H4 (cell line): ENCODE measurements at places on chromosomes 1 and 21. TPM values are rescaled to one million over a fixed set of nuclear protein-coding genes. Genes with fewer than 3 reads are reported as not detected.

DNA sequence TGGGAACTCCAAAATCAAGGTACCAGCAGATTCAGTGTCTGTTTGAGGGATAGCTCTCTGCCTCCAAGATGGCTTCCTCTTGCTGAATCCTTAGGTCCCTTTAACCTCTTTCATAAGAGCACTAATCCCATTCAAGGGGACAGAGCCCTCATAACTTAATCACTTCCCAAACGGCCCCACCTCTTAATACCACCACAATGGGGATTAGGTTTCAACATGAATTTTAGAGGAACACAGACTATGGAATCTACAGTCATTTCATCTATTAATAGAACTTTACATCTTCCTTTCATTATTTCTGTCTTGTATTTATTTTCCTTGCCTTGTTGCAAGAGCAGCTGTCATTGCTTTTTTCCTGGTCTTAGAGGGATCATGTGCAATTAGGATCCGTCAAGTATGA, 30.3 kb downstream of the HOOK1 start:
- no peak for DNase-seq

DNA sequence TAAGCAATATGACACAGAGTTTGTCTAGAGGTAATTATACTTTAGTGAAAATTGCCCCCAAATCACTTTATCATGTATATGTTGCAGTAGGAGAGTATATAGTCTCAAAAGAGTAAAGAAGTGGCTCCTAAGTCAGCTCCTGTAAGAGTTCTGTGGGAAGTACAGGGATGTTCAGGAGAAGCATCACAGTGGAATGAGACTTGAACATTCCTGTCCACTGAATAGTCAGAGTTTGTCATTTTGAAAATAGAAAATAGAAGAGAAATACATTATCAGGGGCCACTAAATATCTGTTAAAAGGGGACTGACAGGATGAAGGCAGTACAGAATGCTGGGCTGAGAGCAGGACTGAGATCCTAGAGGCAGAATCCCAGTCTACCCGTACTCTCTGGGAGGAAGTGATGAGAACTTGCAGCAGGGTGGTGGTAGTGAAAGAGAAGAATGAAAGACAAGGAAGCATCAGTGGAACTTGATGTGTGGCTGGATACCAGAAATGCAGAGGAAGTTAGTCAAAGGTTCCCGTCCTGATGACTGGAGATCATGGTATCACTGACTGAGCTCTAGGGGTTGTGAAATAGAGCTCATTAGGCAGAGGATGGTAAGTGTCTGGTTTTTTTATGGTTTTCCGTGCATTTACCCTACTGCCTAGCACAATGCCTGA, 153.4 kb downstream of the FMN2 start:
- DNase-seq: no peak

- no peak for DNase-seq
These were observed 35.8 kb upstream of the RUNX1 start for GRCh38 chr21:35084869-35085268.

DNA sequence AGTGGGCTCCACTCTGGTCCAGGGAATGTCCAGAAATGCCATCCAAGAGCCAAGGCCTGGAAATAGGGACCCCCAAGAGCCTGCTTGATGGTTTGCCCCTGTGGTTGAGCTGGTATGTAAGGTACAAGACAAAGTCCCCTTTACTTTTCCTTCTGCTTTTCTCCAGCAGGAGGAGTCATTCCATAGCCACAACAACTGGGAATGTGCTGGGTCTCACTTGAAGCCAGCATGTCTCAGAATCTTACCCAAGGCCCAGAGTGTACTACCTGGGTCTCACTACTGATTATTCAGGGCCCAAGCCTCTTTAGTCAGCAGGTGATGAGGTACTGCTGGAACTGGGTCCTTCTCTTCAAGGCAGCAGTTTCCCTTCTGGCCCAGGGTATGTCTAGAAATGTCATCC, 62.1 kb upstream of the CD55 start:
- no peak for DNase-seq

GRCh38 chr21:27590271-27590670, 623.4 kb upstream of the ADAMTS5 start:
- DNase-seq: peak; percentile 37

- no peak for DNase-seq
These were observed 10.1 kb upstream of the TIAM1 start for GRCh38 chr21:31354122-31354521.

GRCh38 chr21:43997766-43998742, 14.1 kb upstream of the TRAPPC10 start:
- DNase-seq: no peak

The TMPRSS2 gene
- 0.10 TPM in 1 of 2 replicates, not detected in the other for total RNA-seq

DNA sequence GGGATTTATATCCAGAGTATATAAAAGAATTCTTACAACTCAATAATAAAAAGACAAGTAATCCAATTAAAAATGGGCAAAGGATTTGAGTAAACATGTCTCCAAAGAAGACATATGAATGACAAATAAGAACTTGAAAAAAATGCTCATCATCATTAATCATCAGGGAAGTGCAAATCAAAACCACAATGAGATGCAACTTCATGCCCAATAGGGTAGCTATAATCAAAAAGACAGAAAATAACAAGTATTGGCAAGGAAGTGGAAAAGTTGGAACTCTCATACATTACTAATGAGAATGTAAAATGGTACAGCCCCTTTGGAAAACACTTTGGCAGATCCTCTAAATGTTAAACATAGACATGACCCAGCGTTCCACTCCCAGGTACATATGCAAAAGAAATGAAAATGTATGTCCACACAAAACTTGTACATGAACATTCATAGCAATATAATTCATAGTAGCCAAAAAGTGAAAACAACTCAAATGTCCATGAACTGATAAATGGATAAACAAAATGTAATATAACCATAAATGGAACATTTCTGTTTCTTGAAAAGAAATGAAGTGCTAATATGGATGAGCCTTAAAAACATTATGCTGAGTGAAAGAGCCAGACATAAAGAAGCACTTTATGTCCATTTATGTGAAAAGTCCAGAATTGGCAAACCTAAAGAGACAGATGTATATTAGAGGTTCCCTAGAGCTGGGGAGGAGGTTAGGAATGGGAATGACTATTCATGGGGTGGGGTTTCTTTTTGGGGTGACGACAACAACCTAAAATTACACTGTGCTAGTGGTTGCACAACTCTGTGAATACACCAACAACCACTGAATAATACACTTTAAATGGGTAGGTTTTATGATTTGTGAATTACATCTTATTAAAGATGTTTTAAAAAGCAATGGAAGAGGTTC, 259.7 kb downstream of the RHOU start:
- DNase-seq: no peak

DNA sequence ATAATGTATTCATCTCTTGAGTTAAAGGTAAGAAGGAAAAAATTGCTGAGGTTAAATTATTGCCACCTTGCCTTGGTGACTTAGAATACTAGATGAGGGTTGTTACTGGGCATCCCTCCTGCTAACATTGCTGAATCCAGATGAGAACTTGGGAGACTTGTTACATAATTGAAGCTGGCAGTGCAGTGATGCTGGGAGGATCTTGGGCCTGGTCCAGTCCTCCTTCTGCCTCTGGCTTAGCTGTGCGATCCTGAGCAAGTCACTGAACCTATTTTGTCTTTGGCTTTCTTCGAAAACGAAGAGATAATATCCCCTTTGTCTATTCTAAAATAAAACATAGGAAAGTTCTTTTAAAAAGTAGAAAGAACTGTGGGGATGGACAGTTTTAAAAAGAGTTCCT, 244.9 kb upstream of the NRIP1 start:
- DNase-seq: no peak

- no peak for DNase-seq
These were observed 60.5 kb downstream of the CLIC4 start for GRCh38 chr1:24805534-24806301.

DNA sequence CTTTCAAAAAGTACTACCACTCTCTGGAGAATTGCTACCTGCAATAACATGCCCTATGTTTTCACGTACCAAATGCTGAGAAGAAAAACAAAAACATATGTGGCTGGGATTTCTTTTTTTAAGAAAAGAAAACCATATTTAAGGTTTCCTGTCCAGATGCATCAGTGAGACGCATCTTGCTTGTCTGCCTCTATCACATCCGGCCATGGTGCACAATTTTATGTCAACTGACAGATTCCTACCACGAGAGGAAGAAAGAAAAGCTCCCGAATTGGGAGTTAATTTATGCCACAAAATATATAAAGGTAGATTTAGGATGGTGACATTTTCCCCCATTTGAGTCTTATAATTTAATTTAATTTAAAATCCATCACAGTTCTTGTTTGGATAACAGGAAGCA, 62.3 kb upstream of the COL24A1 start:
- no peak for DNase-seq

- DNase-seq: no peak
These were observed 450.2 kb downstream of the LMO4 start for GRCh38 chr1:87778896-87779295.

The F5 gene
- total RNA-seq: not detected in 2 replicates
